ENCODE measurements at places on chromosomes 16 and 17.

- no peak for DNase-seq
These were observed 9.1 kb downstream of the ASIC2 start for GRCh38 chr17:33284022-33284421.

DNA sequence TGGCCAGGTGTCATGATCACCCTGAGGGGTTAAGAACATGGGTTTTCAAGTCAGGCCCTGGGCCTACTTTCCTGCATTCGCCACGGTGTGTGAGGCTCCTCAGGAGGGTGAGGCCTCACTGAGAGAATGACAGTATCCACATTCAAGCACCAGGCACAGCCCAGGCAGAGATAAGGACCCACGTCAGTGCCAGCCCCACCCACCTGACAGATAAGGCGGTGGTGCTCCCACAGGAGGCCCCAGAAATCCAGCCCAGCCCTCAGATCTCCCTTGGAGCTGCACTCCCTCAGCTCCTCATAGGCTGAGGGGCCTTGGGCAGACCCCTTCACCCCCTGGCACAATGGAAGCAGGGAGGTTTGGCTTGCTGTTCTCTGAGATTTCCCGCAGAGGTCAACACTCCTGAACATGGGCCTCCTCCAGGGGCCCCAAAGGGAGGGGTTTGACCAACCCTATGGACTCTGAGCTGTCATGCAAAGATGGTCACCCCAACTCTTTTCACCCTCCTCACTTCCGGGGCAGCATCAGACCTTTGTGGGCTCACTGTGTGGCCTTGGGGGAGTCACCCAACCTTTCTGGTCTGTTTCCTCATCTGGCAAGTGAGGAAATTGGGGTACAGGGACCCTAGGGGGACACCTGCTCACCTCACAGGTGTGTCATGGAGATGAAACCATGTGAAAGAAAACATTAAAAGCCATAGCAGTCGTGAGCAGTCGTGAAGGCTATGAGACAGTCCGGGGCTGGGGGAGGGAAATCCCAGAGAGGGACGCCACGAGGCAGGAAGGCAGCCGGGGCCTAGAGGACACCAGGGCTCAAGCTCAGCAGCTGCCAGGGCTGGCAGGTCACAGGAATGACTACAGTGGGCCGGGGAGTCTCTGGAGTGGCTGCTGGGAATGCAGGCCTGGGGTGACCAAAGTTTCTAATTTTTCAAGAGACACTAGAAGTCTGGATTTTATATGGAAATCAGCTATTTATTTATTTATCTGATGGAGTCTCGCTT, 15.4 kb downstream of the PLLP start:
- DNase-seq: no peak

GRCh38 chr16:8689686-8690085, 15.3 kb downstream of the ABAT start:
- no peak for DNase-seq

DNA sequence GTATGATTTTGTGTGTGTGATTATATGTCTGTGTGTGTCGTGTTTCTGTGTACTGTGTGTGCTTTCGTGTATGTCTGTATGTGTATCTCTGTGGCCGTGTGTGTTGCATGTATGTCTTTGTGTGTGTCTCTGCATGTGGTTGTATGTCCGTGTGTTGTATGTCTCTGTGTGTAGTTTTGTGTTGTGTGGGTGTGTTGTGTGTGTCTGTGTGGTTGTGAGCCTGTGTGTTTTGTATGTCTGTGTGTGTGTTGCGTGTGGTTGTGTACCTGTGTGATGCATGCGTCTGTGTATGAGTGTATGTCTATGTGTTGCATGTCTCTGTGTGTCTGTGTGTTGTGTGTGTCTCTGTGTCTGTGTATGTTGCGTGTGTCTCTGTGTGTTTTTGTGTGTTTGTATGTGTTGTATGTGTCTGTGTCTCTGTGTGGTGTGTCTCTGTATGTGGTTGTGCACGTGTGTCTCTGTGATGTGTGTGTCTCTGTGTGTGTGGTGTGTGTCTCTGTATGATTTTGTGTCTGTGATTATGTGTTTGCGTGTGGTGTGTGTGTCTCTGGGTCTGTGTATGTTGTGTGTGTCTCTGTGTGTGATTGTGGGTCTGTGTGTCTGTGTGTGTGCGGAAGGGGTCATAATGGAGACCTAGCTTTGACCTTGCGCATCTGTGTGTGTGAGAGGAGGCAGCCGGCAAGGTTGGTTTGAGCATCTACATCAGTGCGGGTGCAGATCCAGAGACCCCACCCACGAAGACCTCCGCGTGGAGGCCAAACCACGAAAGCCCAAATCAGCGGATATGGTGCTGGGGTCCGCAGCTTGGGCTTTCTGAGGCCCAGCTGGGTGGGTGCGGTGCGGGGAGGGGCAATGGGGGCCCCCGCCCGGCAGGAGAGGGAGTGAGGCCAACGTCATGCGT, 212.6 kb upstream of the GSE1 start:
- no peak for DNase-seq

DNA sequence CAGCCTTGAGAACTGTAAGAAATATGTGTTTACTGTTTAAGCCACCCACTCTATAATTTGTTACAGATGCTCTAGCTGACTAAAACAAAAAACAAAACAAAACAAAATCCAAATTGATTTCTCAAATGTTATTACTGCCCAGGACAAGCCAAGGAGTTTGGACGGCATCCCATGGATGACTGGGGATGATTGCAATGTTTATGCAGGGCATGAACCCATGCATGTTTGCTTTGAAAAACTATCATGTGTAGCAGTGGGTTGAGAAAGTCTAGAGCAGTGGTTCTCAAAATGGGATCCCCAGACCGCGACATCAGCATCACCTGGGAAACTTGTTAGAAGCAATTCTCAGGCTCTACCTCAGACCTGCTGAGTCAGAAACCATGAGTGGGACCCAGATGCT, 223.2 kb upstream of the PSMD7 start:
- DNase-seq: no peak

DNA sequence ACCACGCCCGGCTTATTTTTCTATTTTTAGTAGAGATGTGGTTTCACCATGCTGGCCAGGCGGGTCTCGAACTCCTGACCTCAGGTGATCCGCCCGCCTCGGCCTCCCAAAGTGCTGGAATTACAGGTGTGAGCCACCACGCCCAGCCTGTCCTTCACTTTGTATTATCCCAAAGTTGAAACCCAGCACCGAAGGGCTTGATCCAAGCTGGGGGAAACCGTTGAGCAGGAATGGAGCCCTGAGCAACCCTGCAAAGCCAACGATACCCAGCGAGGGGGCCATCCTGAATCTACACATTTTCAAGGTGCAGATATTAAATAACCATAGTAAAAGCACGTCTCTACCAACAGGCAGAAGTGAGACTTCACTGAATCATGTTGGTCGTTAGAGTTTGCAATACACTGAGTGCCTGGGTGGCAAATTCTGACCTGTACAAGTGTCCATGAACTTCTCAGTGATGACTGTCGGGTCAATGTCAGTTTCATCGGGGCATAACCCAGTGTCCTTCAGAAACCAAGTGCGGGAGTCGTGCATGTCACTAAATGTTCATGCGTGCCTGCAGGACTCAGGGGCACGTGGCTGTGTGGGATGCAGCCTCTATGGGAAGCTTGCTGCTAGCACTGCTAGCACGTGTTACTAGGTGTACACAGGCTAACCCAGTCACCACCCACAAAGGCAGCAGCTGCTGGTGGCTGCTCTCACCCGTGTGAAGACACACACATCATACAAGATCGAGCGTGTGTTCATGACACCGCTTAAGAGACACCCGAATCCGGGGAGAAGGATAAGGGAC, 10.5 kb upstream of the RBFOX3 start:
- no peak for DNase-seq

- DNase-seq: no peak
These were observed 788 bp downstream of the METTL22 start for GRCh38 chr16:8622315-8622656.

DNA sequence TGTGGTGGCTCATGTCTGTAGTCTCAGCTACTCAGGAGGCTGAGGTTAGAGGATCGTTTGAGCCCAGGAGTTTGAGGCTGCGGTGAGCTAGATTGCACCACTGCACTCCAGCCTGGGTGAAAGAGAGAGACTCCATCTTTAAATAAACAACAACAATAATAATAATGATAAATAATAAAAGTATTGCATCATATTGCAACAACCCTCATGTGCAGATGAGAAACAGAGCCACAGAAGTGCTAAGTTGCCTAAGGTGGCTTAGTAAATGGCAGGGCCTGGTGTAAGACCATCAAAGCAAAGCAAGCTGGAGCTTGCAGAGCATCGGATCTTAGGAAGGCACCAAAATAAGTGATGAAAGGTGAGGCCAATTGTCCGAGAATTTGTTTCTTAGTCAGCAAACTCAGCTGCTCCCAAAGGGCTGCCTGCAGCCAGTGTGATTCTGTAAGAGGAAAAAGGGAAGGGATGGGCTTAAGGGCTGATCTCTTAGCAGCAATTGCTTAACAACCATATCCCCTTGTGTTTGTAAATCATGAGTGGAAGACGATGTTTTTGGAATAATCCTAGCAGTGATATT, 45.3 kb upstream of the HS3ST3A1 start:
- DNase-seq: no peak

- peak; percentile 73 for DNase-seq
These were observed 794 bp upstream of the CPNE7 start for GRCh38 chr16:89574681-89575246.

DNA sequence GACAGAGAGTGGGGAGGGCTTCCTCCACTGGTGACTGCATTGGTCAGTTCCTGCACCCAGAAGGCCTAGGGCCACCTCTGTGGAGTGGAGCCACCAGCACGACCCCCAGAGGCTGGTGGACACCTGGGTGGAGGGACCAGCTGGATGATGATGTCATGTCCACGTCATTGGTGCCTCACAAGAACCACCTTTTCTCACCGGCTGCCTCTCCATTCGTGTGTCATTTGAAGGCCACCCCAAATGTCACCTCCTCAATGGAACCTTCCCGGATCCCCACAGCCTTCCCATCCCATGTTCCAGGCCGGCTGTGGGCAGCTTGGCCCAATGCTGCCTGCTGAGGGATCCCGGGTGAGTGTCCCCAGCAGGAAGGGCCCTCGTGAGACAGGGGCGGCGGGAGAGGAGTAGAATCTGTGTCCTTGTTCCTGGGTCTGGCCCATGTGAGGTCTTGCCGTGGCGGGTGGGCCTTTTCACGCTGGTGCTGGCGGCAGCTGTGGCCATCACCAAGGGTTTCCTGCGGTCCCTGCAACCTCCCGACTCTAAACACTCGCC, 9.1 kb upstream of the CHMP6 start:
- no peak for DNase-seq

DNA sequence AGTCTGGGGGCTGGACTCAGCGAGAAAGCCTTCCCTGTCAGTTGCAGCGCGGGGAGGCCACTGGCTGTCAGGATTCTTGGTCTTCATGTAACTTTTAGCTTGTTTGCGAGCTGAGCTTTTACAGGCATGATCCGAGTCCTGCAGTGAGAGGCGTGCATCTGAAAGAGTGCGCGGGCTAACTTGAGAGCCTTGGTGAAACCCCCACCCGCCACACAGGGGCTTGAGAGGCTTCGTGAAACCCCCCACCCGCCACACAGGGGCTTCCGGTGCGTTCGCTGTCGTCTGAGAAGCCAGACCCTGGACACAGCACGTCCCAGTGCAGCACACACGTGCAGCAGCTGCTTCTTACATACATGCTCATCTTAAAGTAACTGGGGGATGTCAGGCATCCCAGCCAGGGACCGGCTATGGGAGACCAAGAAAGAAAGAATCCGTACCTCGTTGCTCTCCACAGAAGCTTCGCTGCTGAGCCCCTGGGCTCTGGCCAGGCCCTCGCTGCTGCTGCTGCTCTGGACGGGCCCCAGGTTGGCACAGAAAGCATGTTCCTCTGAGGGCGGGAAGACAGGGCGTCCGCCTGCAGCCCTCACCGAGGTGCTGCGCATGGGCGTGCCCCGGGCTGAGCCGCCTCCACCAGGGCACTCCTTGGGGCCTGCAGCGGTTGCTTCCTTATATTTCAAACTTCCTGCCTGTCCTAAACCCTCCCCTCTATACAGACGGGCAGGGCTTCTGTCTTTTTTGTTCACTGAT, 7.8 kb downstream of the NUDT16L1 start:
- no peak for DNase-seq

DNA sequence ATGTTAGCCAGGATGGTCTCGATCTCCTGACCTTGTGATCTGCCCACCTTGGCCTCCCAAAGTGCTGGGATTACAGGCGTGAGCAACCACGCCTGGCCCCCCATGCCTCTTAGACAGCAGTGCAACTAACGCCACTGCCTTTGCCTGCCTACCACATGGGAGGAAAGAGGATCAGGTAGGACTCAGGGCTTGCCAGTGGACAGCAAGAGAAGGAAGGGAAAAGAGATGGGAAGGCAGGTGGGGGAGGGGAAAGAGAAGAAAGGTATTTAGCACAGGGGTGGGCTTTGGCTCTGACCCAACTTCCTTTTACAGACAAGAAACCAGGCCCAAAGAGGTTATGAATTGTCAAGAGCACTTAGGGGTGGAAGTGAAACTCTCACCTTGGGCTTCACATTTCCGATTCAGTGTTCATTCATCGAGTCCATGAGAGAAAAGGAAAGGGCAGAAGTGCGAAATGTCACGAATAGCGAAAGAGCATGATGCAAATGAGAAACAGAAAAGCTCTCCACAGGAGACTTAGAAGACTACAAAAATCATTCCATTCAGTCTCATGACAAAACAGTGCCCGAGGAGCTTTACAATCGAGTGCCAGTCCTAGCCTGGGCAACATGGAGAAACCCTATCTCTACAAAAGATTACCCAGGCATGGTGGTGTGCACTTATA, 36.4 kb downstream of the CDK5R1 start:
- no peak for DNase-seq

DNA sequence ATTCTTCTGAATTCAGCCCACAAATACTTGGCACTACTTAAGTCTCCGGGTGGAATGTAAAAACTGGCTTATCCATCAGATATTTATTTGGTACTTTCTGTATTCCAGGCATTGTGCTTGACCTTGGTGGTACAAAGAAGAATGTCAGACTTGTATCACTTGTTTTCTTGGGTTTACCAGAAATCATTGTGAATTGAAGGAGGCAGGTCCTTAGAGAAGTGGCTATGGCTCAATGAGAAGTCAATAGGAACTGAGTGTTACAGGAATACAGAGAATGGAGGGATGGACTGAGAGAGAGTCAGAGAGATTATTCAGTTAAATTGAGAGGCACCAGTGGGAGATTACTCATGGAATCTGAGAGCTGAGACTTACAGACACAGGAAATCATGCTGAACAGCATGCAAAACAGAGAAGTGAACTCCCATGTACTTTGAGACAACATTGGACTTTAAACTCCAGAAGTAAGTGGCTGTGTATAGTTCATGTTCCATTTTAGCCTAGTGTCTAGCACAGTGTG, 704.1 kb downstream of the CDH11 start:
- DNase-seq: no peak

Data from inflammatory macrophage (primary cell).